ENCODE measurements at places on chromosomes 7 and 10. TPM values are rescaled to one million over a fixed set of nuclear protein-coding genes. Genes with fewer than 3 reads are reported as not detected.
A peak's percentile ranks its signal among the peaks of the same experiment; 100 is the strongest.

DNA sequence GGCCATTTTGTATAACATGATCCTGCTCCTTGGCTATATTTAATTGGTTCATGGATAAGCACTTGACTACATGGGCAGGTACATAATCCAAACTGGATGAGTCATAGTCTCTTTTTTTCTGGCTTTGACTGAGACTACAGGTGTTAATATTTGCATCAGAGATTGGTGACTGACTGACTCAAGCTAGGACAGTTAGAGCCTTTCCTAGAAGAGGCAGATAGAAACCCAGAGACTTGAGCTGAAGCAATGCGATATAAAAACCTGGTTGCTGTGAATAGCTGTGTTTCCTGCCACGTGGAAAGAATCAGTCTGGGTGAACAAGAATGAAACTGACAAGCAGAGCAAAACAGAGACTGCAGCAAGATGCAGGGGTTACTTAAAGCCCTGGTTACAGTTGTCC lies 81.0 kb downstream of the SAMD9 start:
- no peak for DNase-seq
- H3K27me3 ChIP-seq, result no peaks in the 10 kb centered on the region
- no peaks in the 10 kb centered on the region for H3K4me1 ChIP-seq
- no peak overlapping the region for H3K4me3 ChIP-seq
- H3K36me3 ChIP-seq, result no peaks in the 10 kb centered on the region

CYP3A7 gene
- polyA plus RNA-seq, result 0.10 TPM

ACTL6B gene
- polyA plus RNA-seq, result not detected

DNA sequence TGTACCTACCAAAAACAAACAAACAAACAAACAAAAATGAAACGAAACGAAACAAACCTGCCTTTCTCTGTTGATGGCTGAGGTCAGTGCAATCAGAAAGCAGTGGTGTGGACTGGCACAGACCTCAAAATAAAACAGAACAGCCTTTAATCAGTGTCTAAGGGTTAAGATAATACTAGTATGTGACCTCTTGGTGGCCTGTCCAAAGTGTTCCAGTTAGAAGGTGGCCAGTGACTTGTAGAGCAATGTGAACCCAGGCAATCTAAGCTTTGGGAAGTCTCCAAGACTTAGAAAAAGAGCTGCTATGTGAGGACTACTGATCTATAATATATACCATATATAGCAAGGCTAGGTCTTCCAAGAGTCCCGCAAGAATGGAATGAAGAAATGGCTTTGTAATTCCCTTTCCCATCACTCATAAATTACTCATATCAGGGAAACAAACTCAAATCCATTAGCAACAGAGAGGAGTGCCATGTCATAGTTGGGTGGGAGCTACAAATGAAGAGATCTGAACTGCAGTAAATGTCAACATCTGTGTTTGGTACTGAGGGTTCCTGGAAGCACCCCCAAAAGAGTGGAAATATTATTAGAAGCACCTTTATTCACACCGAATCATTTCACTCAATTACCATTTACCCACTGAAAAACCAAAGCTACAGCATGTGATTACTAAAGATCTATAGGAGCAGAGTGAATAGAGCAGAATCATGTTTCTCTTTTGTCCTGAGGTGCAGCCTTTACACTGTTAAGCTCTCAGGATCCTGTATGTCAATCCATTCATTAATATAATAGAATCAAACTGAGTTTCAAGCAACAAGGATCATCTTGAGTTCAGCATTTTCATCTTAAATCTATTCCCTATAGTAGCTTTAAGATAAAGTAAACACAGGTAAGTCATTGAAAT lies 28.0 kb downstream of the ABLIM1 start:
- H3K4me1 ChIP-seq, result peaks cover 31% of the 10 kb centered on the region
- H3K36me3 ChIP-seq, result no peaks in the 10 kb centered on the region
- no peak overlapping the region for H3K4me3 ChIP-seq

COG5 gene
- polyA plus RNA-seq, result 11.0 TPM

DNA sequence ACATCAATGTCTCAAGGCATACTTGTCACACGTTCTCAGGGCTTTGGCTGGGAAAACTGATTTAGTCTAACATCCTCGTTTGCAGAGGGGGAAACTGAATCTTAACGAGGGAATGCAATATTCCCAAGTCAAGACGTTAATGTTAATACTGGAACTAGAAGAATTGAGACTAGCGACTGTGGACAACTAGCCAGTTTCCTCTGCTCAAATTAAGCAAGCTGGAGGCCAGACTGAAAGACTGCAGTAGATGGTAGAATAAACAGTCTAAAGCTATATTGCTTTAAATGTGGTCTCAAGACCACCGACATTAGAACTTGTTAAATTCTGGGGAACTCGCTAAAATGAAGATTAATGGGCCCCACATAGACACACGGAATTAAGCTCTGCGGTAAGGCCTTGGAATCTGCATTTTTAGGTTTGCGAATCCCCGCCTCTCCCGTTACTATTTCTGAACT lies 639 bp upstream of the TFAM start:
- peak overlapping the region; percentile 92 for H3K27ac ChIP-seq
- peaks cover 25% of the 10 kb centered on the region for H3K36me3 ChIP-seq
- peaks cover 20% of the 10 kb centered on the region for H3K4me1 ChIP-seq
- H3K4me3 ChIP-seq, result peak overlapping the region; percentile 63
- no peak for DNase-seq

PAXIP1 gene
- polyA plus RNA-seq, result 4.2 TPM

DNA sequence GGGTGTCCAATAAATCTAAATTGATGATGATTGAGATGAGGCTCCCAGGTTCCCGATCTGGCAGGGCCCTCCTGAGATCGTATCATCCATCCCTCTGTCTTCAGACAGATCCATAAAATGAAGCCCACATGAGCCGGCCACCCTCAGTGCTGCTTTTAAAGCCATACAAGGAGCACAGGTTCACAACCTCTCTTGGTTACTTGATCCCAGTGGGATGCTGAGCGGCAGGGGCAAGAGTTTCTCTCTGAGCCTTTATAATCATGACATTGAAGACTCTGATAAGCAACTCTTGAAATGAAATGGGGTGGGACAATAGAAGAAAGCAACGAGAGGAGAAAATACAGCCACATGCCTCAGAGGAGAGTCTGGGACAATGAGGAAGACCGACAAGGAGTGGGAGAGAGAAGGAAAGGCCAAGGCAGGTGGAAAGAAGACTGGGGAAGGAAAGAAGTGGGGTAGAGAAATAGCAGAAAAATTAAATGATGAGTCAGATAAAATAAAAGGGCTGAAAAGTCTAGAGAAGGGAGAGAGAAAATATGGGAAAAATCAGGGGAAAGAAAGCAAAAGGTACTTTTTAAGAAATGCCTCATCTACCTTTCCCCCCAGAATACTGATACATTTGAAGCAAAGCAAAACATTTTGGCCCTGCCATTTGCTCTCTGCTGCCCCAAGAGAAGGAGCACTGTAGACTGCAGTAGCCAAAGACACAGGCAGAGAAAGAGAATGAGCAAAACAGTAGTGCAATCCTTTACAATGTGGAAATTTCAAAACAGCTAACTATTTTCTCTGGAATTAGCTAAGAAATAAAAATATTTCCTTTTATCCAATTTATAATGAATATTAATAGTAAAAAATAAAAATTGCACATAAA lies 14.6 kb downstream of the GBX1 start:
- no peaks in the 10 kb centered on the region for H3K4me1 ChIP-seq
- H3K27me3 ChIP-seq, result peaks cover 10% of the 10 kb centered on the region
- no peak overlapping the region for H3K27ac ChIP-seq
- no peaks in the 10 kb centered on the region for H3K36me3 ChIP-seq

RELN gene
- under 0.01 TPM for polyA plus RNA-seq

DNA sequence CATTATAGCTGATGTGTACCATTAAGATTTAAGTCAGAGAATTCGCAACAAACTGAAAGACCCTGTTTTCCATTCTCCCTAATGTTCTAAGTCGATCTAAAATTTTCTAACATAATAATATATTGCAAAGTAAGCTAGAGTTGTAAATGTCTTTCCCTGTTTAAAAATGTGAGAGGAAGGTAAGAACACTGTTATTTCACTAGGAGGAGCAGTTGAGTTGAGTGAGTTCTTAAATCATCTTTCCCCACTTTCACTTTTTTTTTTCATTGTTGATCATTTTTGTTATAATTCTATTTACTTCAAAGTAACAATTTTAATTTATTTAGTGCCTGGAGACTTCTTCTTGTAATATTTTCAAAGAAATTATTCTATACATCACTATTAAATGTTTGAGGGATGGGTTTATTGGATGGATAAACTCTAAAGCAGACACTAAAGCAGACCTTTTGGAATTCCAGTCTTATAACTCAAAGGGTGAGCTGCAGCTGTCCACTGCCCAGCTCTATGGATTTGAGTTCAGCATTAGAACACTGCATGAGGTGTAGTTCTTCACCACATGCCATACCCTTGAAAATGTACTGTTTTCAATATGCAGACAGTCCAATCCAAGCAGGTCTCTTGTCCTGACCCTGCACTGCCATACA lies 181.3 kb upstream of the FZD1 start:
- H3K27ac ChIP-seq, result peak overlapping the region; percentile 60
- no peaks in the 10 kb centered on the region for H3K36me3 ChIP-seq
- H3K4me3 ChIP-seq, result no peak overlapping the region
- peaks cover 53% of the 10 kb centered on the region for H3K4me1 ChIP-seq
- DNase-seq, result no peak

DNA sequence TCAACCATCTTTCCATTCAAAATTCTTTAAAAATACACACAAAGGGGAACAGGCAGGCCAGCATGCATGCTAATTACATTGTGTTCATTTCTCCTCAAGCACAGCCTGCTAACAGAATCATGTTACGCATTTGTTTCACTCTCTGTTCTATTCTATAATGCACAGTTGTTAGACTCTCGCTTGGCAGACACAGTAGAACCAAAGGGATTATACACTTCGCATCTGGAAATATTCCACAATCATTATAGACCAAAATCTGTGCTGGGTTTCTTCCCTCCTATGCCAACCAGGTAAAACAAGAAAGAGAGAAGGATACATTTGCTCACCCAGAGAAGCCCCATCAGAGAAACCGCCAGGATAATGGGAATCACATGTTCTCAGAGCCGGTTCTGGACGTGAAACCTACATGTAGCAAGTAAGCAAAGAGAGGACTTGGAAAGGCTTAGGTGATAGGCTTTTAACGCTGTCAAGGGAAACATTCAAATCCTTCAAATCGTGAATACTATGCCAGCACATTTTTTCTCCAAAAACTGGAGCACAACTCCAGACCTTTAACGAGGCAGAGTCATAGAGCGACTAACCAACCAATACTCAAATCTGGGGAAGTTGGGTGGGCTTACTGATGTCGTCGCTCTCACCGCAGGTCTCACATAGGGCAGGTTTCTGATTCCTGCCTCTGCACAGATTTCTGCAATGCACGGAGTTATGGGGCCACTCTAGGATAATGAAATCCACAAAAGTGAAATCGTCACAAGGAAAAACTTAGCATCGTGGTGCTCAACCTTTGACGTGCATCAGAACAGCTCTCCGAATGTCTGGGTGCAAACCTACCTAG lies 380.5 kb upstream of the AUTS2 start:
- H3K4me3 ChIP-seq, result no peak overlapping the region
- no peak for DNase-seq
- H3K36me3 ChIP-seq, result no peaks in the 10 kb centered on the region
- no peaks in the 10 kb centered on the region for H3K27me3 ChIP-seq
- no peak overlapping the region for H3K27ac ChIP-seq

GRCh38 chr10:92208736-92209135 lies 82.1 kb downstream of the CPEB3 start:
- H3K27me3 ChIP-seq, result no peaks in the 10 kb centered on the region
- no peak overlapping the region for H3K27ac ChIP-seq
- H3K36me3 ChIP-seq, result no peaks in the 10 kb centered on the region

- H3K4me3 ChIP-seq, result no peak overlapping the region
- no peaks in the 10 kb centered on the region for H3K4me1 ChIP-seq
- DNase-seq, result no peak
These were observed 20.6 kb upstream of the USP6NL start for GRCh38 chr10:11631890-11632587.

DNA sequence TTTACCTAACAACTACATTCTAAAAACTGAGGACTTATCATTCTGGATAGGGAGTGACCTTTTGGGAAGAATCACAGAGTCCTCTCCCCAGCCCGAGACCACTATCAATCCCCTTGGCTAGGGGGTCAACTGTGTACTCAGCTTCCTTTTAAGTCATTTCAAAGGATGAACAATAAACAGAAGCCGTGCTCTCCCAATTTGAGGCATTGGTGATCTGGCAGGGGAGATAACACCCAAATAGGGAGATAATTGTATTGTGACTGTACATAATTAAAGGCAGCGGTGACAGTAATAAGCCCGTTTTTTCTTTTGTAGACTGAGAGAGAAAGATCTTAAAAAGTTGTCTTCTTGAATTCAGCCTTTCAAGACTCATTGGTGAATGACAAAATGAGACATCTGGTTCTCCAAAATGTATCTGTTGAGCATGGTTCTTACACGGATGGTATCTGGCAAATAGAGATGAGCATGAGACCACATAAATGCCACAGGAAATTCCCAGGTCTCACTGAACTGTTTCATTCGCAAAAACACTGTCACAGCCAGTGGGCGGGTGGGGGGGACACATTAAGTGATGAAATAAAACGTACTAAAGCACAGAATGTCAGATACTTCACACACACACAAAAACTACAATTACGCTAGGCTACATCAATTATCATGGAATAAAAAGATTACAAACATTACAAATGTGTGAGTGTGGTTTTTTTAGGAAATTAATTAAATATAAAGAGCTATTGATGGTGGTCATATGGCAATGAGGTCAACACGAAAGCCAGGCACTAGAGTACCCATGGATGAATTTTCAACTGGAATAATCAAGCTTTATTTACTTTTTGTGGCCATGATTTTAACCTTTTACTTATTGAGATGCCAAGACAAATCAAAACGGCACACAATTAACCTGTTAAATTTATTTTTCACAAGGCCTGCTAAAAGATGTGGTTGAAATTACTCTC lies 108.4 kb downstream of the HIPK2 start:
- H3K4me3 ChIP-seq, result no peak overlapping the region
- no peaks in the 10 kb centered on the region for H3K27me3 ChIP-seq
- H3K36me3 ChIP-seq, result no peaks in the 10 kb centered on the region
- no peaks in the 10 kb centered on the region for H3K4me1 ChIP-seq
- H3K27ac ChIP-seq, result no peak overlapping the region

DNA sequence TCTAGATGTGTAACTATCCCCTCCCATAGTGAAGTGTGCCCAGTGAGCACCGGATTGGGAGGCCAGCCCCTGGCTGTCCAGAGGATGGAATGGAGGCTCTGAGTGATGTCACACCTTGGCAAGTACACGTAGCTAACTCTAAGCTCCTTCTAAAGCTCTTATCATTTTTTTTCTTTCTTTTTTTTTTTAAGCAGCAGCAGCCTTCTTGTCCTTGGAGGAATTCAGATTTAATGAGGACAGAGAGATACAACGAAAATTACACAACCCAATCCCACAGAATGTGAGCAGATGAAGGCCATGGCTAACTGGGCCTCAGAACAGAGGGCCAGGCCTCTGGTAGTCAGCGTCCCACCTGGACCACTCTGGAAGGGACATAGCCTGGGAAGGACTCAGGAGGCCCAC lies 11.3 kb downstream of the TNS3 start:
- no peak overlapping the region for H3K4me3 ChIP-seq
- no peaks in the 10 kb centered on the region for H3K27me3 ChIP-seq
- DNase-seq, result peak; percentile 88
- H3K36me3 ChIP-seq, result no peaks in the 10 kb centered on the region
